ENCODE measurements at places on chromosomes 1 and 21. TPM values are rescaled to one million over a fixed set of nuclear protein-coding genes. Genes with fewer than 3 reads are reported as not detected.

Gene IL19
- not detected for total RNA-seq

Gene TNN
- not detected for total RNA-seq

Gene ZNF697
- 19.0 TPM for total RNA-seq

Gene SEMA4A
- 0.52 TPM for total RNA-seq

Gene OR2AJ1
- total RNA-seq = not detected

Gene TBX19
- 0.65 TPM for total RNA-seq

Gene RPE65
- total RNA-seq = not detected

Gene NR5A2
- 2.5 TPM for total RNA-seq

Gene POU3F1
- not detected for total RNA-seq

Gene SELP
- total RNA-seq = 0.34 TPM

Gene FLG2
- total RNA-seq = not detected

Gene KCNJ9
- not detected for total RNA-seq

Gene LRP8
- 7.9 TPM for total RNA-seq

Gene HLX
- total RNA-seq = 5.2 TPM

Gene UTS2
- total RNA-seq = not detected

Gene LHX8
- total RNA-seq = not detected

Gene IL20
- not detected for total RNA-seq

Gene NOTCH2
- total RNA-seq = 24.2 TPM

Gene PCBP3
- total RNA-seq = 0.54 TPM

Gene HCN3
- 0.76 TPM for total RNA-seq

Gene DISC1
- total RNA-seq = 3.8 TPM

Gene CELA2A
- total RNA-seq = not detected

Gene TMEM125
- total RNA-seq = not detected

Gene CFHR3
- total RNA-seq = not detected

Gene SPSB1
- 59.5 TPM for total RNA-seq

Gene ELAPOR1
- total RNA-seq = under 0.01 TPM

Gene FAM78B
- total RNA-seq = 0.52 TPM

Gene BRINP2
- total RNA-seq = not detected

Gene REN
- total RNA-seq = 0.11 TPM

Gene OR6N1
- total RNA-seq = not detected

Gene SAMD11
- 0.22 TPM for total RNA-seq

Gene FNDC10
- 0.65 TPM for total RNA-seq

Gene OR2M3
- not detected for total RNA-seq

Gene U2AF1
- total RNA-seq = 26.2 TPM

Gene XKR8
- total RNA-seq = 5.2 TPM

Gene OLIG1
- not detected for total RNA-seq

Gene ITGB2
- total RNA-seq = 0.11 TPM

Gene EPHA10
- under 0.01 TPM for total RNA-seq

Gene DISP1
- 0.65 TPM for total RNA-seq

Gene RHEX
- not detected for total RNA-seq

Gene RGS16
- 1.3 TPM for total RNA-seq

Gene CFHR1
- total RNA-seq = not detected

Gene S100A11
- total RNA-seq = 10.9 TPM

Gene ANGPTL3
- total RNA-seq = not detected

Gene GNAT2
- 0.17 TPM for total RNA-seq

Gene RSPH1
- total RNA-seq = not detected

Gene ANGEL2
- 46.5 TPM for total RNA-seq

Data from dermis lymphatic vessel endothelial cell (primary cell).